ENCODE measurements at places on chromosomes 1 and 21. TPM values are rescaled to one million over a fixed set of nuclear protein-coding genes. Genes with fewer than 3 reads are reported as not detected.

HES5 gene
- total RNA-seq, result not detected

RAB13 gene
- total RNA-seq, result 133 TPM

ARV1 gene
- 25.1 TPM for total RNA-seq

FHAD1 gene
- total RNA-seq, result 0.68 TPM

PEA15 gene
- total RNA-seq, result 206 TPM
